MM.1S (cell line): ENCODE measurements at places on chromosomes 3 and 15.

GRCh38 chr3:124584552-124585391 lies 145.5 kb upstream of the UMPS start:
- DNase-seq: peak; percentile 44

- DNase-seq: no peak
These were observed 146.3 kb downstream of the ALCAM start for GRCh38 chr3:105513042-105513441.

GRCh38 chr3:155423526-155424322 lies 130.2 kb upstream of the STRIT1 start:
- DNase-seq: no peak

DNA sequence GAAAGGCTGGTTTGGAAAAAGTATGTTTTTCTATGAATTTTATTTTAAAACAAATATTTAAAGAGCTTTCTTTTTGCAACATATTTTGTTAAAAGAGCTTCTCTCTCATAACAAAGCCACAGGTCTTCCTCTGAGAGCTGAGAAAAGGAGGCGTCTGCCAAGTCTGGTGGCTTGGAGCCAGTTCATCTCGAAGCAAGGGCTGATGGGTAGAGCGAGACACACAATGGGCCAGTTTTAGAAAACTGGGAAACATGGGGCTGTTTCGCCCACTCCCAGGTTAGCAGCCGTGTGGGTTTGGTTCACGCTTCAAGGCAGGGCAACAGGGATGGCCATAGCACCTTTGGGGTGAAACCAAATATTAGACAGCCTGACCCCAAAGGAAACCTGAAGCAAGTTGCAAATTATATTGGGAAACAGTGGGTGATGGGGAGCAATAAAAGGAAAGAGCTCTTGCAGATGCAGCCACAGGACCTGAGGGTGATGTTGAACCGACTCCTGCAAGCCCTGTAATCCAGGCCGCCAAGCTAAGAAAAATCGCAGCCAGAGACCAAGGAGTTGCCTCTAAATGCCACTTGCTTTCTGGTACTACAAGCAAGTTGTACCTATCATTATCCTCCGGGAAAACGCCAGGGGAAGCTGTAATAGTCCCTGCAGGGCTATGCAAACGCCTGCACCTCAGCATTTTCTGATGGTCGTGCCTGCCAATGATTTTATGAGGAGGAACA lies 88.4 kb upstream of the GALNT15 start:
- no peak for DNase-seq

DNA sequence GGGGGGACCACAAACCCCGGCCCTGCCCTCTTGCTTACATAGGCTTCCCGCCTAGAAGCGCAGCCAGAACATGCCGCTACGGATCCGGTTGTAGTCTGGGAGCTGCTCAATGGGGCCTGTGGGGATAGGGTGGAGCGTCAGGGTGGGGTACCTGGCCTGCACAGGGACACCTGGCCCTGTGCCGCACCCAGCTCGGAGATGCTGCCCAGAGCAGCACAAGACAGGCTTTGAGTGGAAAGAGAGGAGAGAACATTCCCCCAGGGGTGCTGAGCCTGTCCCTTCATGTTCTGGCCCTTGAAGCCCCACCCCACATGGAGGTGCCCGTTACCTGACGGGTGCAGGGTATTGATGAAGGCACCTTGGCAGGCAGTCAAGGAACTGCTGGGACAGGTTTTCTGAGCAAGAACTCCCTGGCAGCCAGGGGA lies 4.0 kb upstream of the COL7A1 start:
- no peak for DNase-seq

DNA sequence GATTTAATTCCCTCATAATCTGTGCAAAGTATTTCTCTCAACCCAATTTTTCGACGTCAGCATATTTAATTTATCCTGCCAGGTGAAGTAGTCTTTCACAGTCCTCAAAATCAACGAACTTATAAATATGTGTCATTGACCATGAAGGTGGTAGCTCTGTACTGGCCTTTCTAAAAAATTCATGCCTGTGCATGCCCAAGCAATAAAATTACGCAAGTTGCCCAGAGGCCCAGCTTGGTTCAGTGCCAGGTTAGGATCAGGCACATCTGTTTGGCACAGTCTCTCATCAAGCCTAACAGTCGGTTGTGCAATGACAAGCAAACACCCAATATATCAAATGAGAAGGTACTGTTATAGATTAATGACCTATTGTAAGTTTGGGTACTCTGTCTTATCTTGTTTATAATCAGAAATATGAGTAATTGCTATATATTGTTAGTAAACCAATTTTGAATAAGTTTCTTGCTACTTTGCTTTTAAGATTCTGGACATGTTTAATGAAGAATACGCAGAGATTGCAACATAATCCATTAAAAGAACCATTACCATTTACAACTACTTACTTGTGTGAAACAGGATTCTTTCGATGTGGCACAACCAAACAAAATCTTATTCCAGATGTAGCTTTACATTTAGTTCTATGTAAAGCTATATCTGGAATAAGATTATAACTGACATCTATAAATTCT lies 159.0 kb upstream of the IL12A start:
- no peak for DNase-seq

- DNase-seq: no peak
These were observed 4.7 kb upstream of the ARHGEF3 start for GRCh38 chr3:56806407-56806806.

DNA sequence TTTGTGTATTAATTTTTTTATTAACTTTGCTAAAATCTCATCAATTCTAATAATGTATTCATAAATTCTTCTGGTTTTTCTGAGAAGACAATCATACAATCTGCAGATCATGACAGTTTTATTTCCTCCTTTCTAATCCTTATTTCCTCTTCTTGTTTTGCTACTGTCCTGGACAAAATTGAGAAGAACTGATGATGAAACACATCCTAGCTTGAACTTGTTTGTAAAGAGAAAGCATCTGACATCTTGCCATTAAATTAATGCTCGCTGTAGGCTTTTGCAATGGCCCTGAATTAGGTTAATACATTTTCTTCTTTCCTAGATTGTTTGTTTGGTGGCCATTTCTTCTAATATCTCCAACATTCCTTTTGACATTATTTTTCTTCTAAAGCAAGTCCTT lies 110.9 kb upstream of the TPM1 start:
- DNase-seq: no peak

DNA sequence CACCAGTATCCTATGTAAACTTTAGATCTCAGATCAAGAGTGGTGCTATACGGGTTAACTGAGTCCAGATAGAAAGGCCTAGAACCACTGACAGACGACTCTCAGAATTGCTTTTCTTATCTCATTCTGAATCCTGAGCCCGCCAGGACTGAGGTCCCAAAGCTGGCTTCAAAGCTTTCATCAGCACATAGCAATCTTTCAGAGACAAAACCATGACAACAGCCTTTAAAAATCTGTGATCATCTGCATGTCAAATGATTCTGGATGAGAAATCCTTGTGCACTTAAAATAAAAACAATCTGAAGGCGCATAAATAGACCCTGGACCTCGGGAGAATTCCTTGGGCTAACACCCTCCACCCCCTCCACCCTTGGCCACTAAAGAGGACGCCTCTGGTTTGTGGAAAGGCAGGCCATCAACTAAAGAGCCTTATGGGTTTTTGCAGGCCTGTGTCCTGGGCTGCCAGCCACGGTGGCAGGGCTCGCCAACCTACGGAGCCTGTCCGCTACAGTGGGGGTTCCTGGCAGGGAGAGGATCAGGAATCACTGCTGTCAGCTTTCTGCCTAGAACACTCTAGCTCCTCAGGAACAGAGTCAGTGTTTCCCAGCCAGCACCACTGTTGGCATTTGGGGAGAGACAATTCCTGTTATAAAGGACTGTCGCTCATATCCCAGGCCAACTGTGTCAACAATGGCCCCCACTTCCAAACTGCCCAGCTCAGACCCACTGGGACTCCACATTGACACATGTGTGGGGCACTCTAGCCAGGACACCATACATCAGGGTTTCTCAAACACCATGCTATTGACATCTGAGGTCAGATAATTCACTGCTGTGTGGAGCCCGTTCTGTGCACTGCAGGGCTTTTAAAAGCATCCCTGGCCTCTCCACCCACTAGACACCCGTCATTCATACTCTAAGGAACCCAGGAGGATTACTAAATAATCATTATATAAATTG lies 20.2 kb downstream of the TLE3 start:
- no peak for DNase-seq

DNA sequence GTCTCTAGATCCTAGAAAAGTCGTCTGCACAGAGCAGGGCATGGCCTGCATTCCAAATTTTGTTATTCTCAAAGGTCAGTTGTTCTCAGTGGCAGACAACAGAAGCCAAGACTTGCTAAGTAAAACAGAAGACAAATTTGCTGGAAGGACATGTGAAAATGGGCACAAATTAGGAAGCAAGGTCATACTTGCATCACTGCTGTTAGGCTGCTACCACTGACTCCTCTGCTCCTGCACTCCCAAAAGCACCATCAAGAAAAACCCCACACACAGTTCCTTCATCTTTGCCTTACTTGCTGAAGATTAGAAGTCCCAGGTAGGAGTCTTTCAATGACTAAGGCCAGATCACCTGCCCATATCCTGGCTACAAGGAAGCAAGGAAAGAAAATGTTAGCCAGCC lies 69.9 kb upstream of the ATP2C1 start:
- DNase-seq: no peak

- DNase-seq: no peak
These were observed 521.2 kb downstream of the FOXP1 start for GRCh38 chr3:71062037-71062932.

- no peak for DNase-seq
These were observed 48.4 kb upstream of the TJP1 start for GRCh38 chr15:29870495-29871151.

GRCh38 chr3:128011140-128011539 lies 41.1 kb upstream of the SEC61A1 start:
- no peak for DNase-seq

GRCh38 chr3:141373768-141374526 lies 5.6 kb downstream of the ZBTB38 start:
- DNase-seq: peak; percentile 31

- peak; percentile 34 for DNase-seq
These were observed 618 bp downstream of the PARL start for GRCh38 chr3:183884097-183884426.

DNA sequence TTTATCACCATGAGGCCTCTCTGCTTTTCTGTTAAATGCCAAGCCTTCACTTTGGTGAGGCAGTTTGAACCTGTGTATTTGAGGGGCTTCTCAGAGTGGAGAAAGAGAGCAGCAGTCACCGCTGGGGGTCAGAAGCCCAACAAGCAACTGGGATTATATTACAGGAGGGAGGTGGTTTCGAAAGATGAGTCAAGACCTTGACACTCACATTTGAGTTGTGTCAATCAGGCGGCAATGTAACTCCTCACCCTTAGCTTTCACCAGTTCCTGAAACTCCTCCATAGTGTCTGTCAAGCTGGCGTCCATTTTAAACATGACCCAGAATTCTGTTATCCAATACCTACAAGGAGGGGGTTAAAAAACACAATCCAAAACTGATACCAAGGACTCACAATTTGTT lies 46.5 kb downstream of the RASGRP1 start:
- no peak for DNase-seq

DNA sequence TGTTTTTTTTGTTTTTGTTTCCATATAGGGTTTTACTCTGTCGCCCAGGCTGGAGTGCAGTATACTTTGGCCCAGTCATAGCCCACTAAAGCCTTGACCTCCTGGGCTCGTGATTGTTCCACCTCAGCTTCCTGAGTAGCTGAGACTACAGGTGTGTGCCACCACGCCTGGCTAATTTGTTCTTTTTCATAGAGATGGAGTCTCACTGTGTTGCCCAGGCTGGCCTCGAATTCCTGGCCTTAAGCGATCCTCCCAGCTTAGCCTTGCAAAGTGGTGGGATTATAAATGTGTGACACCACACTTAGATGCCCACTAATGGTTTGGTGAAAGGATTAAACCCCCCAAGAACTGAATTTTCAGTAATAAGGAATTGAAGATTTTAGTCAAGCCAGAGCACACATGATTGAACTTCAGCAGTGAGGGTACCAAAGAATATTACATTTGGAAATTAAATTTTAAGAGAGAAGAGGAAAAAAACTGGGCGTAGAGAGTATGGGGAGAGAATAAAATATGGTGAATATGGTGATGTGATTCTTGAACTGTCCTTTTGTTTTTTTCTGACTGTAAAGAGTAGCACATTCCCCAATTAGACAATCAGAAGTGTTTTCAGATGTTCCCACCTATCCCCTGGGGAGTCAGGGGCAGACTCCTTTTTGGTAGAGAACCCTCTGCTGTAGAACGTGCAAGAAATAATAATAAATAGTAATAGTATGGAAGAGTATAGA lies 208.1 kb downstream of the PTPRG start:
- no peak for DNase-seq

GRCh38 chr3:149443545-149443912 lies 31.0 kb upstream of the TM4SF4 start:
- DNase-seq: no peak

DNA sequence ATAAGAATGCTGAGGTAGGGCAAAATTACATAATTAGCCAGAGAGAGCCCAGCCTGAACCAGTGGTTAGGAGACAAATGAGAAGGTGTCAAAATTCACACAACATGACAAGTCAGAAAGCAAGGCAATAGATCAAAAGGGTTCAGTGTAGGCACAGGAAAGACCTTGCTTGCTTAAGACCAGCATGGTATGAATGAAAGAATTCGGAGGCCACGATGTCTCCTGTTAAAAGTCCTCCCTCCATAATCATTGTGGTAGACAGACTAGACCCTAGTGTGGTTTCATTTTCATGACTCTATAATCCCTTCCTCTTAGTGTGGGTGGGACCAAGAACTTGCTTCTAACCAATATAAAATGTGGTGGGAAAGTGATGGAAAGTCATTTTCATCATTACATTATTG lies 98.7 kb upstream of the ANKRD28 start:
- DNase-seq: no peak

- DNase-seq: no peak
These were observed 36.9 kb upstream of the HERC1 start for GRCh38 chr15:63870487-63871209.

GRCh38 chr3:125129512-125129997 lies 73.8 kb upstream of the HEG1 start:
- DNase-seq: no peak

DNA sequence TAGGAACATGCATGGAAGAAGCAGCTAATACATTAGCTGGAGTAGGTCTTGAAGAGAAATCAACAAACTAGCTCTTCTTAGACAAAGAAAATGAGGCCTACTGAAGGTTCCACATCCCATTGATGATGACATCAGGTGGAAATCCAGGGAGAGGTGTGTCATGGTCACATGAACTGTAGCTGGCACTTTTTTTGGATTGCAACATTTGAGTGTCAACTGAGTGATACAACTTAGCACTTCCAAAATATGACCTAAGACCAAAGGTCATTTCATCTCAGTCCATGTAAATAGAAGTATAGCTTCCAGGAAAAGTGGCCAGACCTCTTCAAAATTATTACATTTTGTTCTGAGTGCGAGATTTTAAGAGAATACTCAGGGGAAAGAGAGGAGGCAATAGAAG lies 117.2 kb upstream of the MEIS2 start:
- DNase-seq: no peak
